Foreskin keratinocyte (primary cell): ENCODE measurements at places on chromosomes 12 and 14.

DNA sequence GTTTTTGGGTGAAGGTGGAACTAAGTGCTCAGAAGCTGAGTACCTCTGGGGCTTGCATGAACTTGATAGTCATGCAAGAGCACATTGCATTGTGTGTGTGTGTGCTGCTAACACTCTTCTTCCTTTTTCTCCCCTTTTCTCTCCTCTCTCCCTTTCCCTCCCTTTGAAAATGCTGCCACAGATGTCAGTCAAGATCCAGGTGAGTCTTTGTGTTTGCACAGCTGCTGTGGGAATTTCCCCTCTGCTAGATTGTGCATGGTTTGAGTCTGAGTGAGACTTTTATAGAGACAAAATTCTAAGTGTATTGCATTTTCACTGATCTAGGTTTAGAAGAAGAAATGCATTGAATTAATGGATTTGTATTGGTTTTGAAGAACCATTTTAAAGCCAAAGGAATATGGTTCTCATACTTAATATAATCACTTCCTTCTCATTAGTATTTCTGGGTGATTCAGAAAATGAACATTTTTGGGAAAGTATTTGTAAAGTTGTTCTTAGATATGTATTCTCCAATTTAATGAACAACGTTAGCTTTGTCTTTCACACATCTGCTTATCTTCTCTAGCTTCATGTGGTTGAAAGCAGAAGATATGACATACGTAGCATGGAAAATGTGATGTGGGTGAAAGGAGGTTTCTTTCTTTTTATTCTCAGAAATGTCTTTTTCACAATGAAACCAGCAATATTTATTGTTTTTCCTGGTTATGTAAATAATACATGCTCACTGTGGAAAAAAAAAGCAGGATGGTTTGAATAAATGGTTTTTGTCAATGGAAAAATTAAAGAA lies 108.5 kb downstream of the NRXN3 start:
- peak; percentile 50 for DNase-seq

DNA sequence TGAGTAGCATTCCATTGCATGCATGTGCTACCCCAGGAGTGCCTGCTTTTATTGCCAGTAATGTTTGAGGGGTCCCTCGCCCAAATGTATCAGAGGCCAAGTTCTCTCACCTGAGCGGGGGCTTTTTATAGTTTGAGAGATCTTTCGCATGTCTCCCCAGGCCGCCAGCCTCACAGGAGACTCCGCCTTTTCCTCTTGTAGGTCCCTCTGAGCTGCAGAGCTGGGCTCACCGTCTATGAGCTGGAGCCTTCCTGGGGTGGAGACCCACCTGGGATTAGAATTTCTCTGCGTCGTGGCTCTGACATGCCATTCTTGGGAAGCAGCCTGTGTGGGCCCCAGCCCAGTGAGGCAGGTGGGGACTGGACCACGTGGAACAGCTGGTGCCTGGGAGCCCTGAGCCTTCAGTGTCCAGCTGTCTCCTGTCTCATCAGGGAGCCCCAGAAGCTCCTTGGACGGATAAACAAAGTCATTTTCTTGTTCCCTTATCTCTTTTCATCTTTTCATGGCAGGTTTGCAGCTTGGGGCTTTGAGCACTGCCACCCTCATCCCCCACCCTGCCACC lies 261.7 kb upstream of the CRY1 start:
- no peak for DNase-seq

- DNase-seq: no peak
These were observed 8.8 kb downstream of the ALDH2 start for GRCh38 chr12:111775205-111776193.

GRCh38 chr14:96181186-96182056 lies 23.2 kb upstream of the BDKRB2 start:
- DNase-seq: no peak

DNA sequence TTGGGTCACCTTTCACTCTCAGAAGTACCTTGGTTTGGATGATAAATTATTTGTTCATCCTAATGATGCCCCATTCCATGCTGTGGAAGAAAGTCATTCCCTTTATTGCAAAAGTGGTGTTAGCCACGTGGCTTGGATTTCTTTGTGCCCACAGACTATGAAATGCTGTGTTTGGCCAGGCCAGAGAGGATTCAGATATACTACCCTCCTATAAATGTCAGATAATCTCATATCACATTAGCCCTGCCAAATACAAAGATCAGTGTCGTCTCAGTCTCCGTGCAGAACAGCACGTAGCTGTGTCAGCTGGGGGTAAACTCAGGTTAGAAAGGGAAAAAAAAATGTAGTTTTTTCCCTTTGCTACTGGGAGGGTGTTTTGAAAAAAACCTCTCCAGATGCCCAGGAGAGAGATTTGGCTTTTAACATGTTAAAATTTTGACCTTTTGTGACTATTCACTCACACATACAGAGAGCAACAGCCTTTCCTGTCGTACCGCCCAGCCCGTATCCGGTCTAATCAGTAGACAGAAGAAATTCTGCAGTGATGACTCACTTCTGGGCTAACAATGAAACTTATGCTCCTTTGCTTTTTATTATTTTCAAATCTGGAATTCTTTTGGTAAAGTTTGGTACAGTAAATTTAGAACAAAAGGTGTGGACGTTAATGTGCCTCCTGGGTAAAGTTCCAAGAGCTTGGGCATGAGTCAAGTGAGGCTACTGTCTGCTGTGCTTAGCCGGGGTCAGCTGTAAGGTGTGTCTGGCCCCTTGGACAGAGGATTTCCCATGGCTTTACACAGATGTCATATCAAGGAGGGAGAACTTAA lies 8.5 kb upstream of the PTPRB start:
- peak; percentile 86 for DNase-seq

DNA sequence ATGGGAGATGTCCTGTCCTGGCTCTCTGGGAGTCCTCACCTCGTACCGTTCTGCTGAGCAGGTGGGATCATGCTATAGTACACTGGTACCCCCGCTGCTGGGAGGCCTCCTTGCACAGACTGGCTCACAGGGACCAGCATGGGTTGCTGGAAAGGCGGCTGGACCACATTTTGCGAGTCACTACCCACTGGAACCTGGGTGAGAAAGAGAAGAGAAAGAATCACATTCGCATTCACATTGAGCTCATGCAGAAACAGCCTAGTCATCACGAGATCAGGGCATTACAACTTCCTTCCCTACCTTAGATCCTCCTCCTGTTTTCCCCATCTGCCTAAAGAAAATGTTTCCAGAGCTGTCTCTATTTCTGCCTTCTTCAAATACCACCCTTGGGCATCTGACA lies 17.3 kb upstream of the STAC3 start:
- peak; percentile 10 for DNase-seq

- no peak for DNase-seq
These were observed 33.7 kb upstream of the GNPNAT1 start for GRCh38 chr14:52825085-52825484.

DNA sequence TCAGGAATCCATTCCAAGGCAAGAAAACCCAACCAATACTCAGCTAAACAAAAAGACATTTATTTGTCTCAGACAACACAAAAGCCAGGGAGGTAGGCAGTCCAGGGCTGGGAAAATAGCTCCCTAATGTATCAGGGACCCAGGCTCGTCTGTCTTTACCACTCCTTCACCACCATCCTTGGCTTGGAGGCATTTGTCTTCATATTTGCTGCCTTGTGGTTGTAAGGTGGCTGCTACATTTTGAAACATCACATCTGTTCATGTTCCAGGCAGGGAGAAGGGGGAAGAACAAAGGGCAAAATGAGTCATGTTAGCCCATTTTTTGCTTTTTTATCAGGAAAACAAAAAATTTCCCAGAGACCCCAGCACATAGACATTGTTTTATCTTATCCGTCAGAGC lies 44.8 kb upstream of the PCED1B start:
- DNase-seq: no peak

GRCh38 chr12:15932327-15932726 lies 21.2 kb downstream of the DERA start:
- no peak for DNase-seq

GRCh38 chr12:117875744-117876435 lies 92.9 kb downstream of the KSR2 start:
- DNase-seq: no peak

GRCh38 chr12:46217541-46218321 lies 51.1 kb downstream of the SLC38A1 start:
- DNase-seq: no peak

- no peak for DNase-seq
These were observed 5.0 kb upstream of the EP400 start for GRCh38 chr12:131944601-131945251.

GRCh38 chr12:27964123-27964522 lies 8.4 kb downstream of the PTHLH start:
- DNase-seq: peak; percentile 28

DNA sequence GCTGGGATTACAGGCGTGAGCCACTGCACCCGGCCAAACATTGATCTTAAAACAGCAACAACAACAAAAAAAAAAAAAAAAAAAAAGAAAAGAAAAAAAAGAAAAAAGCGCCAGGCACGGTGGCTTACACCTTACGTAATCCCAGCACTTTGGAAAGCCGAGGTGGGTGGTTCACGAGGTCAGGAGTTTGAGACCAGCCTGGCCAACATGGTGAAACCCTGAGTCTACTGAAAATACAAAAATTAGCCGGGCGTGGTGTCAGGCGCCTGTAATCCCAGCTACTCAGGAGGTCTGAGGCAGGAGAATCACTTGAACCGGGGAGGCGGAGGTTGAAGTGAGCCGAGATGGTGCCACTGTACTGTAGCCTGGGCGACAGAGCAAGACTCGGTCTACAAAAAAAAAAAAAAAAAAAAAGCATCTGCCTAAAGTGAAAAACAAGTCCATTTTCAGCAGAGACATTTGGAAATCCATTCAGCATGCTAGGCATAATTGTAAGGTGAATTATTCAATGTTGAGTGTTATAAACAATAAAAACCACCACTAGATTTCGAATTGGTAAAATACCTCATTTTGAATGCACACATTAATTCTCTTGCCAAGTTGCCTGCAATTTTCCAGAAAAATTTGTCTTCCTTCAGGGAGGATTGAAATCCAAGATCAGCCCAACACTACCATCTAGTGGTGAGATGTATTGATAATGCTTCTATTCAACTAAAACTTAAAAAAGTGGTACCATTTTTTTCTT lies 8.0 kb upstream of the CERS5 start:
- peak; percentile 42 for DNase-seq

- DNase-seq: no peak
These were observed 189.9 kb upstream of the CNTN1 start for GRCh38 chr12:40502322-40502721.

DNA sequence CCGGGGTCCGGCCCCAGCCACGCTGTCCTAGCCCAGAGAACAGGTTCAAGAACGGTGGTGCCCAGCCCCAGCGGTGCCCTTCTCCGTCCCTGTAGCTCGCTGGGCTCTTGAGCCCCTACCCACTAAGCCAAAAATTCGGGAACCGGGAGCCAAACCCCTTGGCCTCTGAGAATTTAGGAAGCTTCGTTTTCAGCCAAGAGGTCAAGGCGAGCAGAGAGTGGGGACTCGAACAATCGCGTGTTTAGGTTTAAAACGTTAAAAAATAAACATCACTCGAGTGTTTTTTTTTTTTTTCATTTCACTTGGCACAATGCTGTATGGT lies 6.2 kb downstream of the SIX1 start:
- DNase-seq: no peak

DNA sequence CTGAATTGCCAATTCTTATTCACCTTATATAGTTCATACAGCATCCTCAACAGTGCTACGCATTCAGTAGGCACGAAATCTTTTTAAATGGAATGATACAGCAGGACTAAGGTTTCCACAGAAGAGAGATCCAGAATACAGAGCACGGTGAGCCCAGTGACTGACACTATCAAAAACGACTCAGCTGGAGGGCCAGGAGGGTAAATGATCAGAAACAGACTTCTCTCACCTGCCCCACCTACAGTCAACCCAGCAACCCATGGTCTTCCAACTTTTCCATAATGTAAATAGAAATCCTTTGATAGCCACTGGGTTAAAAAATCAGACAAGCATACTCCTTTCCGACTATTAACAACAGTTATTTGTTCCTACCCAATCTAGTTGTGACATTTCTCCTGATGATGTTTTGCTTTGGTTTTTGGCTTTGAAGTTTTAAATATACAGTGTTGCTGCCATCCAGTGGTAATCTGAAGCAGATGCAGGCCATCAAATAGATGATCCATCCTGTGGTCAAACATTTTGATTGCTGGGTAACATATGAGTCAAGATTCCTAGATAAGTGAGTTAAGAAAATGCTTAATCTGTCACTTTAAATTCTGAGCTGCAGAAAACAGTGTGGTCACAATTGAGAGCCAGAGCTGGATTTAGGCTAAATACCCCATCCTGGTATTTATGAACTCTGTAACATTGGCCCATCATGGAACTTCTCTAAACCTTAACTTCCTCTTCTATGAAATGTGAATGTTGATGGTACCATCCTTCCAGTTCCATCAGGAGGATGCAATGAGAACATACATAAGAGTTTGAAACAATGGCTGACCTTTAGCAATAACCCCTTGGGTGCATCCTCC lies 42.0 kb downstream of the GPHB5 start:
- DNase-seq: peak; percentile 79

GRCh38 chr12:108414021-108414420 lies 74.9 kb upstream of the CMKLR1 start:
- DNase-seq: no peak

- no peak for DNase-seq
These were observed 141.0 kb downstream of the GRIP1 start for GRCh38 chr12:66537876-66538275.

- DNase-seq: peak; percentile 89
These were observed 76.1 kb downstream of the ALG10B start for GRCh38 chr12:38392554-38393144.

DNA sequence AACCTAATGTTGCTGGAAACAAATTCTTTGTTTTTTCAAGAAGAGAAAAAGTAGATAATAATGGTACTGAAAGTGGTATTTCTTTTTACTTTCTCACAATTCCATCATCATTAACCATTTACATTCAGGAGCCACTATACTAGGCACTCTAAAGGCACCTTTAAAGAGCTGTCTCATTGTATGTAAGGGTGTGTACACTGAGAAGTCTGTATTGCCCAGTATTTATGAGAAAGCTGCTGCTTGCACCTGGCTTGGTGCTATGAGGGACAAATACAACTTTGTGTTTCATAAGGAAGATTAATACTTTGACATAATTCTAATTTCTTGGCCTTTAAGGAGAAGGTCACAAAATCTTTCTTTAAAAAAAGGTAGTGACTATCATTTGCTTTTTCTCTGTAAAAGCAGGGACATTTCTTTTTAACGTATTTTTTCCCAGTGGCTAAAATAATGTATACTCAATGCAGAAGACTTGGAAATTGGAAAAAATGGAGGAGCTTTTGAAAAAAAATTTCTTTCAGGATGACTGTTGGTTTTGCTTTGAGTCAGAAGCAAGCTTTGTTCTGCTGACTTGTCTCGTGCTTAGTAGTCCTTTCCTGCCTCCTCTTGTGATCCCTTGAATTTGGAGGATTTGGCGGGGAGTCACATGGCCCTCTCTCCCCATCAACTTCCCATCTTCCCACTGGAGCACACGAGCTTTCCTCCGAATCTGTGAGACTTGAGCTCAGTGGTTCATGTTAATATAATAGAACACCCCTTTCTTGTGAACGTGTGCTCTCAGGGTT lies 50.1 kb downstream of the RASSF3 start:
- no peak for DNase-seq

DNA sequence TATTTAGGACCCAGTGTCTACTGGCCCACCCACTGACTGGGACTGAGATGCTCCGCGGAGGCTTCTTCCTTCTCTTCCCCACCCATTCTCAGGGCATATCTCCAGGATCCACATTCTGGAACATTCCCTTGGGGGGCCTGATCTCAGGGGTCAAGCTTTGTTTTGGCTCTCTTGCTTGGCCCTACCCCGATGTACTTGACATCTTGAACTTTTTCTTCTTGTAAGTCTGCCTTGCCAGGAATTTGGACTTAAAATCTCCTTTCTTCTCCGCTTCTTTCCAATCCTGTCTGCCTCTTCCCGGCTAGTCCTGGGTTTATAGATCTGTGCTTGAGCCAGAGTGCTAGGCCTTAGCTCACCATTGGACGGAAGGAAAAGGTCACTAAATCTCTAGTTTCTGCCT lies 22.1 kb downstream of the DACT1 start:
- DNase-seq: no peak
